ENCODE measurements at places on chromosomes 2 and 18.

- DNase-seq = peak; percentile 6
These were observed 319.7 kb downstream of the SOX11 start for GRCh38 chr2:6011921-6012320.

DNA sequence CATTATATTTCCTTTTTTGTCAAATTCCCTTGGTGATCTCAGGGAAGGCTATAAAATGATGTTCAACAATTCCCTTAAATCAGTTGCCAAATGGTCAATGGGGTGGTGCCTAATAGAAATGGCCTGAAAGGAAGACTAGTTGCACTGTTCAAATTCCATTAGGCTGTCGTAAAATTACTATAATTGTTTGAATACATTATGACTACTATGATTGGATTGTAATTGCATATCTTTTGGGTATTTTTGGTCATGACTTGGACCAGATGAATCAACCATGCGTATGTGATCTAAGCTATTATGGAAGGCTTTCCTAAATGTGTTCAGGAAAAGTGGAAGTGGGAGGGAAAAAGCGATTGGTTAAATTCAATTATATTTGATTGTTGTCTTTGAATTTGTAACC is 41.3 kb upstream of the KCNE4 start:
- DNase-seq = no peak

- no peak for DNase-seq
These were observed 32.5 kb downstream of the GAREM1 start for GRCh38 chr18:32438173-32438572.

DNA sequence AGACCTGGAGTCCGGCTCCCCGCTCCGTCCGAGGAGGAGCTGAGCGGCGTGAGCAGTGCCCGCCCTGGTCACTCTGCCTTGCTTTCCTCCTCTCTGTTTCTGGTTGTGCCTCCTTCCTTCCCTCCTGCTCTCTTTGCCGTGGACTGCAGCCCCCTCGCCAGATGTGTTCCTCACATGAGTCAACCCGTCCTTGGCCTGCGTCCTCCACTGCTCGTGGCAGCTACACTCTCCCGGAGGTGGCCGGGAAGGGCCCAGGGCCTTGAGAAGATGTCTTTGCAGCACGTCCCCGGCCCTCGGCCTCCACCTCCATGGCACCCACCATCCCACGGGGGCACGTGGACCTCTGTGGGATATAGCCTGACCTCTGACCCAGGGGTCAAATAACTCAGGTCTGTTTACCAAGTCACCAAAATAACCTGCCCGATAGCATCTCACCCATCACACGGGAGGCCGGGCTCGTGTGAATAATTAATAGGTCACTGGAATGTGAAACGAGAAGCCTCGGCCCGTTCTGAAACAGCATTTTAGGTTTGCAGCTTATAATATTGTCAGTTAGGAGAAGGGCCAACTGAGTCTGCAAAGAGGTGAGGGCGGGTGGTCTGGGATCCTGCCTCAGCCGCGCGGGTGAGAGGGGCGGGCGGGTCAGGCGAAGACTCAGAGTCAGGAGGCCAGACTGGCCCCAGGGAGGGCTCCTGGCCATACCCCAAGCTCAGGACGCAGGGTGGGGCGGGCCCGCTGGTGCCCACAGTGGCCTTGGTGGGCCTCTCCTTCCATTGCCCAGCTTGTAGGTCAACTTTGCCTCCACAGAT is 42.6 kb downstream of the NFATC1 start:
- no peak for DNase-seq

DNA sequence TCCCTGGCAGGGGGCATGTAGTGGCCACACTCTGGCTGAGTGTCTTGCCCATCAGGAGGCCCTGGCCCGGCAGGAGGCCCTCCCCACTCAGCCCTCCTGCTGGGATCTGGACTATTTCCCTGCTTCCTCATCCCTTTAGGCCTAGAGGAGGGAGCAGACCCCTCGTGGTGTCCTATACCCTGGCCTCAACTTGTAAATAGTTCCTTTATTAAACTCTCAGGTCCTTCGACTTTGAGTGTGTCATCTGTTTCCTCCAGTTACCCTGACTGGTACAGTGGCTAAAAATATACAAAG is 166.7 kb upstream of the GLI2 start:
- DNase-seq = no peak

DNA sequence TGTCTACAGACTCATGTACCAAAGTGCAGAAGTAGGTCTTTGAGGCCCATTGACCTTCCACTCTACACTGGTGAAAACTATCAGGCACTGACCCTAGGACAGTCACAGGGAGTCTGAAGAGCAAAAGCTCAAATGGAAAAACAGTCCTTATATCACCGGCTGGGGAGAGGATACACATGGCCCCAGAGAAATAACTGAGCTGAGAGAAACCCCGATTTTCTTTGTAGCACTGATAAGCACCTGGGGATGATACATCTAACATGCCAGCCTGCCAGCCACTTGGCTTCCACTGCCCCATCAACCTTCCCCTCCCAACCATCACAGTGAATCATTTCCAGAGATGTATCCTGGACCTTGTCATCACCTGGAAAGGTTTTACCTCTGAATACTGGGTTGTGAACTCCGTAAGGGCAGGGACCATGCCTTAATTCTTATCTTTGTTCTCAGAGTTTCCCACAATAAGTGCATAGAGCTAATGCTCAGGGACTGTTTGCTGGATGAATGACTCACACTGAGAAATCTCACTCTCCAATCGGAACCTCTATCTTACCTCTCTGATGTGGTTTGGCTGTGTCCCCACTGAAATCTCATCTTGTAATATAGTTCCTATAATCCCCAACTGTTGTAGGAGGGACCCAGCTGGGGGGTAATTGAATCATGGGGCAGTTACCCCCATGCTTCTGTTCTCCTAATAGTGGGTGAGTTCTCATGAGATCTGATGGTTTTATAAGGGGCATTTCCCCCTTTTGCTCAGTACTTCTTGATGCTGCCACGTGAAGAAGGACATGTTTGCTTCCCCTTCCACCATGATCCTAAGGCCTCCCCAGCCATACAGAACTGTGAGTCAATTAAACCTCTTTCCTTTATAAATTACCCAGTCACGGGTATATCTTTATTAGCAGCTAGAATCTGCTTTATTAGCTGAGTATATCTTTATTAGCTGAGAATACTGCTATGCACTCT is 37.1 kb downstream of the EVA1A start:
- peak; percentile 65 for DNase-seq

- DNase-seq = no peak
These were observed 69.7 kb upstream of the ACKR3 start for GRCh38 chr2:236499691-236500578.

DNA sequence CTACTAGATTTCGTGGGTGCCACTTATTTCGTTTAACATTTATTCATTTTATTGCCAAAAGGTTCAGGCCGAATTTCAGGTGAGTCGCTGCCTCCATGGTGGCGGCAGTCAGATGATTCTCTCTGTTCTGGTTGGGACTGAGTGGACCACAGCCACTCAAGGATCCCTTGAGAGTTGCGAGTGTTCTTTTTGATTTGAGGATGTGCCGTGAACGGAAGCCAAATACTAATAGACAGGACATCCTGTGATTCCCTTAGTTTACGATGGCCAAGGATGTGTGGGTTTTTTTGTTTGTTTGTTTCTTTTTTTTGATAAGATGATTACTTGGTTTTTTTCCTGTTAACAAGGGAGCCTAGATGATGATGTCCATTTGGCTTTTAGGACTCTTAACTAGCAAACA is 13.2 kb downstream of the MAPRE2 start:
- no peak for DNase-seq

GRCh38 chr2:172079838-172080640 is 5.3 kb upstream of the DLX1 start:
- no peak for DNase-seq

- peak; percentile 80 for DNase-seq
These were observed 230.7 kb upstream of the CCDC68 start for GRCh38 chr18:55189972-55190371.

DNA sequence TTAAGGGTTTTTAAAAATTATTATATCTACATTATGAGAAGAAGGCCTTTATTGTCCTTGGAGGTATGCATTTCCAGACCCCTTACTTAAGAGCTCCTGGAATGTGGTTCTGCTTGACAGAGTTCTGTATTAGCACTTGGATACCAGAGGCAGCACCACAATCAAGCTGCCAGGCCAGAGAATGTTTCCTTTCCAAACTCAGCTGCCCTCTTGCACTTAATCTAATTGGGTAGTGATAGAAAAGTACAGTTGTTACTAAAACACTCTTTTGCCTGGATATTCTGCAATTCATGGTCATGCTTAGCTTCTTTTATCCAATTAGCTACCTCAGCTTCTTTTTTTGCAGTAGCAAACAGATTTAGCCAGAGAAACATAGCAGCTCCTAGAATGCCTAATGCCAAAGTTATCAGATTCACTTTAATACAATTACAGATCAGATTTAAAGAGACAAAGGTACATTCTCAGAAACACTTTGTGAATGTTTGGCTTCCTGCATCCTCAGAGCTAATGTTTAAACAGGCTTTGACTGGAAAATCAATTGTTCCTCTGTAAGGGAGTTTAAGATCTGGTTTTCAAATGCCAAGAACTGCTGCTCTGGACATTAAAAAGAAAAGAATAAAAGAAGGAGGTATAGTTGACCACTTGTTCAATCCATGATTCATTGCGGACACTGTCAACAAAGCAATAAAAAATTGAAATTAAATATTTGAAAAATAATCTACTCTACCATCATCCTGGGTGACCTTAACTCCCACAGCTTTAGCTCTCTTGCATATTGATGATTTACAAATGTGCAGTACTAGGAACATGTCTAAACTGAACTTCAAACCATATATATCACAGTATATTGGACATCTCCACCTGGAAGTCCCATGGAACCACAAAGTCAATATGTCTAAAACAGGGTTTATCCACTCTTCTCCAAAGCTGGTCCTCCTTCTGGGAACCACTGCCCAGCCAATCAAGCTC is 12.8 kb downstream of the NOSTRIN start:
- DNase-seq = peak; percentile 51

DNA sequence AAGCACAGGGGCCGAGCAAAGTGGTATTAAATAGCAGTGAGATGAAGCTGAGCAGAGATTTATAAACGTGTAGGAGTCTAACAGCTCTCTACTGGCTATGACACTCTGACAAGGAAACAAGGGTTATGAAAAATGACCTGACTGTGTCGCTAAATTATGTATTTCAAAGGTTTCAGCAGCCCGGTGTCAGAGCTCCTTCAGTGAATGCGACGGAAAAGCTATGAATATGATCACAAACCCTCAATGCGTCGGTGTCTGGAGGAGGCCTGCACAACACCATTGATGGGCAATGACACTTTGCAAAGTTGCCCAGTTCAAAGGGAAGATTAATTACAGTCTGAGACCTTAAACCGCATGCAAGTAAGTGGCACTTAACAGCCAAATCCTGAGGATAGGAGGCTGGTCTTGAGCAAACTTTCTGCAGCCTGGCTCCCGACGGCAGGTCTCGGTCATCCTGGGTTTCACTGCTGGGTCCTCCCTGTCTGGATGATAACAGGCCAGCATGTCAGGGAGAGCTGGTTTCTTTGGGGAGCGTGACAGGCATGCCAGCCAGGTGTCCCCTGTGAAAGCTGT is 615.1 kb upstream of the SALL3 start:
- no peak for DNase-seq

DNA sequence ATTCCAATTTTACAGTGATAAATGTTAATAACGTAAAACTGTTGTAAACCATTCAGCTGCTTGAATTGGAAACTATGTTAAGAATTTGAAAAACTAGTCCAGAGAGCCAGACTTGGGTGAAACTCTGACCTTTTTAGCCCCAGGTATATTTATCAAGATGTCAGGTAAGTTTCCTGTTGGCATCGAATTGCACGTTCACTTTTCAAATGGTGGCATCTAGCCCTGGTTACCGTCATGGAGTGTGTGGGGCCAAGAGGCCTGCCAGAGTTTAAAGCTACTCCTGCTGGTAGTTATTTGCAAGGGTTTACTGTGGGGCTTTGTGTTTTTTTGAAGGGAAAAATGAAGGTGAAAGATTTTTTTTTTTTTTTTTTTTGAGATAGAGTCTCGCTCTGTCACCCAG is 109.9 kb downstream of the WDSUB1 start:
- DNase-seq = no peak

DNA sequence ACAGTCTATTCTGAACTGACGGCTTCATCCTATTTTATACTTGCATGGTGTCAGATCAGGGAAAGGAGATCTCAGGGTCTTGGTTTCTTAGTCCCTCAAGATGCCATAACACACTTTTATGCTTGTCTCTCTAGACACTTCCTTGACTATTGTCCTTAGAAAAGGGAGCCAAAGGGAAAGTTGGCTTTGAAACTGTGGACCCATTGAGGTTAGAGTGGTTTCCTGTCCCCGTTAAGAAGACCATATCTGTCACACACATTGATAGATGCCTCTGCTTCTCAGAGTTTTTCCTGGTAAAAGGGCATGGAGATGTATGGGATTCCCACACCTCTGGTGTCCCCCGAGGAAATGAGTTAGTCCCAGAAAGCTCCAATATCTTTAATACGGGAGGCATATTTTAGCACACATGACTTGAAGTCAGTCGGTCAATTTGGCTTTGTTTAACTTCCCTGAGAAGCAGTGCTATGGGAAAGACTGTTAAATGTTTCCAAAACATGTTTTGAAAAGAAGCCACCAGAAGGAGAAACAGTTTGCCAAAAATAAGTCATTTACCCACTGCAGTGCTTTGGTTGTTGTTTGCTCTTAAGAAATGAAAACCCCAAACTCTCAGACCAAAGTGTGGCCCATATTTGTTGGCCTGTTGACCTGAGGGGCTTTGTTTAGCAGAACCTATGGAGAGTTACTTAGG is 133.4 kb upstream of the CXCR4 start:
- no peak for DNase-seq

GRCh38 chr2:209990838-209991237 is 11.6 kb upstream of the RPE start:
- no peak for DNase-seq

Measured in retinal pigment epithelial cell (primary cell).